NCI-H524 (cell line): ENCODE measurements at places on chromosomes 7 and 10.

DNA sequence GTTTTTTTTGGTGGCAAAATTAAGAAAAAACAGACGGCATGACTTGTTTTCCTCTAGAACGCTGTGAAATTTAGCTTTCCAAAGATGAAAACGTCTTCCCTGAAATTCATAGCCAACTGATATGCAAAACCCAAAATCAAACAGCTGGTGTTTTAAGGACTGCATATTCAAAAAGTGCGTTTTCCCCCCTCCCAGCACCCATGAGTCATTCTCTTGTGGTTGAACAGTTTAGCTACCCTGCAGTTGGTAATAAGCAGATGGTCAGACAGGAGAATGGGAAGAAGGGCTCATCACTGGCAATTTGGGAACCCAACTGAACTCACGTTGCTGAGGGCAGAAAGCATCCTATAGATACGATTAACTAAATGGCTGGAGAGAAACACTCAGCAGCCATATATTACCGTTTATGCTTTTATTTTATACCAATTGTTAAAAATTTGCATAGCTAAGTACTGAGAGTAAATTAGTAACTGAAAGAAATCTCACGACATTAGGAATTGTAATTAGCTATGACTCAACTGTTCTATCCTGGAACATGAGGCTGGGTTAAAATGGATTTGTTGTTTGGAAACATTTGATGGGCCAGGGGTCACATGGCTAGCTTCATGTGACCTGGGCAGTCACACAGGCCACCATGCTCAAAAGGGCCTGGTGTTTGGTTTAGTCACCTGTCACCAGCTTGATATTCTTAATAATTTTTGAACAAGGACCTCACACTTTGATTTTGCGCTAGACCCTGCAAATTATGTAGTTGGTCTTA is 343.1 kb downstream of the PHTF2 start:
- DNase-seq, result peak; percentile 98

DNA sequence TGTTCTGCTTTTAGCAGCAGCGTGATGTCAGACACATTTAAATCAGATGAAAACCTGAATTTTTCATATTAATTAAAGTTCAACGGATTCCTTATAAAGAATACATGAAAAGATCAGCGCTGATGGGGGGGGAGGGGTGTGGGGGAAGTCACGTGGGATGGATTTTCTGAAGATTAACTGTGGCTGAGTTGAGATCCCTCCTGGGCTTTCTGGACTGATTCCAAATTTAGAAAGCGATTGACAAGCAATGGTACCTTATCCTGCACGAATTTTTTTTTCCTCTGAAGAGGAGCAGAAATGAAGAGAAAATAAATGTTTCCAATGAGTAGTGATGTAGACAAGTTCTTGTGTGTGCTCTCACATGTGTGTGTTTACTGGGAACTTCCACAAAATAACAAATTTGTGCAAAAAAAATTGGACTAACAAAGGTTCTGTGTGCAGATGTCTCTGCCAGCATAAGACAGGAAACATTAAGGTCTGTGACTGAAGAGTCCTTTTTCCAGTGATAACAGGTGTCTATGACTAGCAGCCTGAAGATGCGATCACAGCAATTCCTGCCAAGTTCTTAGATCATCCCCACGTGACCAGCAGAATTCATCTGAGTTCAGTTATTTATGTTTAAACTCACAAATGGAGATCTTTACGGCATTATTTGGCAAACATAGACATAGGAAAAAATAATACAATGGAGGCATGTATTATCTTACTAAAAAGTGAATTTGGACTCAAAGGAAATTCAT is 585.2 kb upstream of the CELF2 start:
- DNase-seq, result peak; percentile 28

- no peak for DNase-seq
These were observed 156.7 kb downstream of the PLXNA4 start for GRCh38 chr7:132419542-132419941.

DNA sequence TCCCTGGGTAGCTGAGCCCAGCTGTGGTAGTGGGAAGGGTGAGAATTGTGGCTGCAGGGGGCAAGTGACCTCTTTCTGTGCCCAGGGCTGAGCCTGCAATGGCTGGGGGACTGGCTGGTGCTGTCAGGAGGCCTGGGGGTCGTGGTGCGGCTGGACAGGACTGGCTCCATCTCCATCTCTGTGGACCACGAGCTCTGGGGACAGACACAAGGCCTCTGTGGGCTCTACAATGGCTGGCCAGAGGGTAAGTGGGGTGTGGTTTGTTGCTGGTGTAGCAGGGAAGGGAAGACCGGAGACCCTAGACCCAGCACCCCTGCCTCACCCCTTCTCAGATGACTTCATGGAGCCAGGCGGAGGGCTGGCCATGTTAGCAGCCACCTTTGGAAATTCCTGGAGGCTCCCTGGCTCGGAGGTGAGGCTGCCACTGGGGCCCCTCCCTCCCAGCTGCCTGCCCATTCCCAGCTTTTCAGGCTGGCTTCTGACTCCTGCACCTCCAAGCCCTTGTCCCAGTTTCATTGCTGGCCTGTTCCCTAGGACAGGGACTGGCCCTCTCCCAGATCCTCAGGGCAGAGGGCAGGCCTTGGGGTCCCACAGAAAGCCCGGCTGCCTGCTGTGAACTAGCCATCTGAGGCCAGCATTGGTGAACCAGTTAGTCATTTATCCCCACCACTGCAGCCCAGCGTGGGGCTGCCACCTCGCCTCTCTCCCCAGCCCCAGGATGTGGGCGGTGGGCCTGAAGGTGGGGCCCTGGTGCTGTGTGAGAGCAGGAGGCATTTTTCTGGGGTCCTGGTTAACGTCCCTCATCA is 5.5 kb upstream of the ZNF467 start:
- no peak for DNase-seq

GRCh38 chr7:36155811-36156361 is 2.8 kb downstream of the EEPD1 start:
- no peak for DNase-seq

DNA sequence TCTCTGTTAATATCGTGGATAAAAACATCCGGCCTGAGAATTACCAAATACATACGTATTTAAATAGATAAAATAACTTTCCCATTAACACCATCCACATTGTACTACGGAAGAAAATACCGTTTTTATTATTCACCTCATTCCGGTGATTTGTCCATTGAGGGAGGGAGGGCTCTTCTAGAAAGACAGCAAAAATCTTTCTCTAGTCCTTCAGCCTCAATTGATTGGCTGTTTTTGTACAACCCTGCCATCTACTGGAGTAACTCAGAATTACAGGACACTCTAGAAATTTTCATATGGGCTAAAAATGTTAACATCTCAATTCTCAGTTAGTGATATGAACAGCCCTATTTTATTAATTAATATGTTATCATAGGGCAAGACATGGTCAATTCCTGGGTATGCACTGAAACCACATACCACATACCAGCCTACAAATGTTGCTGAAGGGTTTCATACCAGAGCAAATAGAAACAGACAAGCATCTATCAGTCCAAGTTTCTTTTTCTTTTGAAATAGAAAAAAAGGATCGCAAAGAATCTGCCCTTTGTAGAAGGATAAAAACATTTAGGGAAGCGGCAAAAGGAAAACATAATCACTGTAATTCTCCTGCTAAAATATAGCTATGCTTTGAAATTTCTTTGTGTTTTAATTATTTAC is 55.8 kb upstream of the CDCA7L start:
- peak; percentile 32 for DNase-seq

GRCh38 chr10:113746217-113746957 is 5.1 kb upstream of the PLEKHS1 start:
- DNase-seq, result no peak

DNA sequence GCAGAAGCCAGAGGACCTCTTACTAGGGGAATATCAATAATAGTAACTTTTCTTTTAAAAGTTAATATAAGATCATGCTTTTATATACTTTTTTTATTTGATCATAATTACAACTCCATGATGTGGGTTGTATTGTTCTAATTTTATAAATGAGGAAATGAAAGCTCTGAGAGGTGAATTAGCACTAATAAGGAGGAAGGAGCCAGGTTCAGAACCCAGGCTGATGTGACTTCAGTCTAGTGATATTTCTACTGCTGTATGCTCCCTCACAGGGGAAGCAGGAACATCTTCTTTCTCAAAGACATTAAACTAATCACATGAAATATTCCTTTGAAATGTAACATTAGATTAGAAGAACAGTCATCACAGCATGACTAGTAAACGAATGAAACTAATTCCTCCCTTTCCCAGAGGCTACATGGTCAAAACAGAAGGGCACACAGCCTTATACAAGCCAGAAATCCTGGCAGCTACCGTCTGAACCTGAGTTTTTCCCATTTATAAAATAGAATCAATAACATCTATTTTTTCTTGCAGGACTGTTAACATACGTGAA is 81.4 kb upstream of the GJD4 start:
- DNase-seq, result no peak
